ENCODE measurements at places on chromosomes 7 and 10.

GRCh38 chr10:98445200-98445812 is 1.4 kb downstream of the HPS1 start:
- no peak for DNase-seq

DNA sequence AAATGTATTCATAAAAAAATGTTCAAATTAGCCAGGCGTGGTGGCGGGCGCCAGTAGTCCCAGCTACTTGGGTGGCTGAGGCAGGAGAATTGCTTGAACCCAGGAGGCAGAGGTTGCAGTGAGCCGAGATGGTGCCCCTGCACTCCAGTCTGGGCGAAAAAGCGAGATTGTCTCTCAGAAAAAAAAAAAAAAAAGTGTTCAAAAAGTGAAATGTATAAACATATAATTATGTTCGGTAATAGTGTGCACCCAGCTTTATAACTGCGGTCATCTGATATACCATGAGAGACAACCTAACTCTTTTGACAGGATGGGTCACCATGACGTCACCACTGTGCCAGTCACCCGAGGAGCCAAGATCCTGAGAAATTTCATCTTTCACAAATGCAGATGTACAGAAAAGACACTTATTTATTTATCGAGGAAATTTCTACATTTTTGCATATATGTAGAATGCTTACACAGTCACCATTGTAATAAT is 594 bp upstream of the RP9 start:
- DNase-seq = no peak

DNA sequence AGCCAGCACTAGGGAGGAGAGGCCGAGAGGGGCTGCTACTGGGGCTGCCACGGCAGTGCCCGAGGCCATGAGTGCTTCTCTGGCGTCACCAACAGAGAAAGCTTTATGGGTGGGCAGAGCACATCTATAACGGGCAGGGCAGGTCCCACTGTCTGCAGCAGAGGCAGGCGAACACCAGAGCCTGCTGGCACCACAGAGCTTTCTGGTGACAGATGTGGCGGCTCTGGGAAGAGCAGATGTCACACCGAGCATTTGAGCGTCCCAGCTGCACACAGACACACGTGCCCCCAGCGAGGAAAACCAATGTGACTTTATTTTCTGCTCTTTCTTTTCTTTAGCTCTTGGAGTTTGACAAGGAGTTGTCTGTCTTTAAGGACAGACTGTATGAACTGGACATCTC is 20.5 kb downstream of the NKX6-2 start:
- DNase-seq = no peak

GRCh38 chr7:582931-583330 is 63.3 kb upstream of the PDGFA start:
- DNase-seq = no peak

DNA sequence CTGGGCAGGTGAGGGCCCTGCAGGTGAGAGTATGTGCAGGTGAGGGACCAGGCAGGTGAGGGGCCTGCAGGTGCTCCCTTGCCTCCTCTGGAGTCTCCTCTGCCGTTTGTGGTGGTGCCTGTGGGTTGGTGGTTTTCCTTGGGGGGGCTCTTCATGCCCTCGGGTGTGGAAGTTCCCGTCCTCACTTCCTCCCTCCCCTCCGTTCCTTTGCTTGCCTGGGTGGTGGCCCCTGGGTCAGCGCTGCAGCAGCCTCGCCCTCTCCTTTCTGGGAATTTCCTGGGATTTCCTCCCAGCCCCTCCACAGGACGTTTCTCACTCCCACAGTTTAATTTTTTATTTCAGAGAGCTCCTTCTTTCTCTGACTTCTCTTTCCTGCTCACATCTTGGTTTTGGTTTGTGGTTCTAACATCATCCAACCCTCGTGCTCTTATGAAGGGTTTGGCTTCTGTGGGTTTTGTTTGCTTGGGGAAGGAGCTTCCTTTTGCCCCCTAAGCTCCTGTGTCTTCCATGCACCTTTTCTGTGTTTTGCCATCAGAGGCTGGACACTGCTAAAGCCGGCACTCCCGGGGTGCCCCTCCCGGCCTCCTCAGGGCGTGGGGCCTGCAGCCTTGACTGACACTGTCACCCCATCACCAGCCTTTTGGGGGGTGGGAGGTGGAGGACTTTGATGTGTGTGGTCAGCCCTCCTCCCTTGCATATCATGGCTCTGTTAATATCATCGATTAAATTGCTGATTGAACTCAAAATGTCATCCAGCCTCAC is 29.2 kb upstream of the ADGRA1 start:
- no peak for DNase-seq

GRCh38 chr10:34911661-34912205 is 96.6 kb upstream of the PARD3 start:
- no peak for DNase-seq

- no peak for DNase-seq
Observed at GRCh38 chr10:127028556-127028955, 123.3 kb downstream of the DOCK1 start.

DNA sequence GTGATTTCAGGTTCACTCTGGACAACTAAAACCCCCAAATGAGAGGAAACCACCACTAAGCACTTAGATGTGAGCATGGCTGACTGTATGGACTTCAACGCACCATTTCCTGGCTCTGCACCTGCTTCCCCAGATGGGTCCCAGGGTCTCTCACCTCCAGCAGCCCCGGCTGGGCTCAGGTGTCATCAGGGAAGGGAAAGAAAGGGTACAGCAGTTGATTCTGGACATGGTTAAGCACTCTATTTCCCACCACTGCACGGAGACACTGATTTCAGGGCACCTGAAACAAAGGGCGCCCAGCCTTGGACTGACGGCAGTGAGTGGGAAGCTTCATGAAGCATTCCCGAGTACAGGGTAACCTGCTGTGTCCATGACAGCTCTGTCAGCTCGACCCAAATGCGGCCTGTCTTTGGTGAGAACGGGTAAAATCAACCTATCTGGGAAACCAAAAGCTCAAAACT is 19.0 kb downstream of the FAM53B start:
- DNase-seq = no peak
